AG04449 (cell line): ENCODE measurements at places on chromosomes 6 and 20.

DNA sequence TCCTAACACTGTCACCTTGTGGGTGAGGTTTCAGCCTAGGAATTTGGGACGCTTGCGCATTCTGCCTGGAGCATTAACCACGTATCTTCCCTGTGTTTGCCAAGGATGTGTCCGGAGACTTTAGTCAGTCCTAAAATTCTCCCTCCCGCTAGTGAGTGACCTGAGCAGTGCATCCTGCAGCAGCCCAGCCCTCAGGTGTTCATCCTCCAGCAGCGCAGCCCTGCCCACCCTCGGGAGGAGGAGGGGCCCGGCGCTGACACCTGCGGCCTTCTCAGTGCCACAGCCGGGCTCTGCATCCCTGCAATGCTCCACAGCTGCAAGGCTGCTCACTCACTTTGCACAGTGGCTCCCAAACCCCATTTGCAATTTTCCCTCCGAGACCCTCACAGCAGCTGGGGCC lies 79.5 kb downstream of the ERMARD start:
- DNase-seq = no peak

GRCh38 chr20:2403291-2404052 lies 22.8 kb downstream of the TGM6 start:
- no peak for DNase-seq

DNA sequence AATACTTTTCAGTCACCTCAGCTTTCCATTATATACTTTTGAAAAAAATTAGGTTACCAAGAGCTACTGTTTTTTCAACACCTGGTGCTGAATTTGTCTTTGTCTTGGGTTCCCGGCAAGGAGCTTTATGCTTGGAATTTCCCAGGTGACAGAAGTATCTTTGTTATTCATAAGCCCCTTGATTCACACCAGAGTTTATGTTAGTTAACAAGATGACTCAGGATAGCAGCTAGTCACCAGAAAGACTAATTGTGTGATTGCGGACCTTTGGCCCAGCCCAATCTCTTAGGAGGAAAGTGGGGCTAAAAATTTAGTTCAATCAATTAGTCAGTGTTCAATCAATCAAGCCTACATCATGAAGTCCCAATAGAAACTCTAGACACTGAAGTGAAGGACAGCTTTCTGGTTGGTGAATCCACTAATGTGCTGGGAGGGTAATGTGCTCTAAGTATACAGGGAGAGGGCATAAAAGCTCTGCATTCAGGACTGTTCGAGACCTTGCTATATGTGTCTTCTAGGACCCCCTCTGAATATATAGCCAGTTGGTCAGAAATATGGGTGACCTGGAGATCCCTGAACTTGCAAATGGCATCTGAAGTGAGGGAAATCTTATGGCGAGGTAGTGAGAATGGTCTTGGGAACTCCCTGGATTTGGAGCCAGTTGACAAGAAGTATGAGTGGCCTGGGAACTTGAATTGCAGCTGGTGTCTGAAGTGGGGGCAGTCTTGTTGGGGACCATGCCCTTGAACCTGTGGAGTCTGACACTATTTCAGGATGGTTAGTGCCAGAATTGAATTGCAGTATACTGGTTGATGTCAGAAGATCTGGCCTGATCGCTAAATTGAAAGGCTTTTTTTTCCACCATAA lies 16.2 kb downstream of the TMEM30A start:
- no peak for DNase-seq

DNA sequence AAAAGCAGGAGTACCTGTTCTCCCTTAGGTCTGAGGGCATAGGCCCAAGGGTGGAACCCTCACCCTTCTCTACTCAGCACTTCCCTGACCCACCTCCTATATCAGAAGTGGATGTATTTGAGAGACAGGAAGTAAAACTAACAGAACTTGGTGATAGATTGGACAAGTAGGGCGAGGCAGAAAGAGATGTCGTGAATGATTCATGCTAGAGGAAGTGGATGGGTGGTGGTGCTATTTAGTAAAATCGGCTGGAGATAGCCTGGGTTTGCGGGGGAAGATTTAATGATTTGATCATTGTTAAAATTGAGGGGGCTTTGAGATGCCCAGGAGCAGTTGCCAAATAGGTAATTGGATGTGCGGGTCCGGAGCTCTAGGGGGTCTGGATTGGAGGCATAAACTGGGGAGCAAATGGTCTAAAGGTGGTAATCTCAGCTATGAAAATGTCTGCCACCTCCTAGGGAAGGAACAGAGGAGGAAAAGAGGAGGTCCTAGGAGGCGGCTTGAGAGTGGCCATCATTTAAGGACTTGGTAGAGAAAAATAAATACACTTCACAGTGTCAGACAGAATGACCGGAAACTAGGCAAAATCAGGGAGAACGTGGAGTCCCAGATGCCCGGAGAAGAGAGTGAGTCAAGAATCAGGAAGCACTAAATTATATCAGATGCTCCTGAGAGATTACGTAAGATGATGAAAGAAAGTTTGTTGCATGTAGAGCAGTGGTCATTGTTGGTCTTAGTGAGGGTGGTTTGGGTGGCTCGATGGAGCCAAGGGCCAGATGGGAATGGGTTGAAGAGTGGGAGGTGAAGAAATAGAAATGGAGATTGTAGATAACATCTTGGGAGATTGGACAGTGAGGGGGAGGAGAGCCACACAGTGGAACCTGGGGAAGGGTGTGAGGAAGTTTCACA lies 142.0 kb downstream of the CEP57L1 start:
- no peak for DNase-seq

GRCh38 chr6:80460257-80460865 lies 353.9 kb downstream of the BCKDHB start:
- DNase-seq = no peak

DNA sequence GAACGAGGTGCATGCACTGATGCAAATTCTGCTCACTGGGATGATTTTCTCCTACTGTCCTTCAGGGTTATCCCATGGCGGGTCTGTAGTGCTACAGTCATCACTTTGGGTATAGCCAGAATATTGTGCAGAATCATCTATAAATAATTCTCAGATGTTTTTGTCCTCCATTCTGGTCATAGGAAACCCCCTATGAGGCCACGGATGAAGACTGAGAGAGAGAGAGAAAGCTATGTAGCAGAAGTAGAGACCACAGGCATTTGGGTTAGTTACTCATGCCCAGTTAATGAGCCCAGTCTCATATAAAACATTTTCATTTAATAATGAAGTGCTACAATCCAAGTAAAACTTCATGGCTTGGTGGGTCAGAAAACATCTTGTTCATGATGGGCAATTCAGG lies 145.1 kb upstream of the PLN start:
- peak; percentile 24 for DNase-seq

DNA sequence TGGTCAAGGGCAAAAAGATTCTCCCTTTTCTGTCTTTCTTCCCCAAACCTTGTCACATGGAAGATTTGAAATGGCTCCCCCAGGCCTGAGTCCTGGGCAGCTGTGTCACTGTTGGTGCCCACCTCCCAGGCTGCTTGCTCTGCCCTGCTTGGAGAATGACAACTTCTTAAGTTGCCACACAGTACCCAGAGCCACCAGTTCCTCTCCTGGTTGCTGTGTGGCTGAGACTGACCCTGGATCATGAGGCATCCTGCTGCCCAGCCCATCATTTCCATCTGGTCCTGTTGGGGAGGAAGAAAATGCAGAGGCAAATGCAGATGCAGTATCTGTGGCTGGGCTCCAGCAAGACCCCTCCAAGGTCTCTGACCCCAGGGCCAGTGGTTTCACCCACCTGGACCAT lies 113.7 kb downstream of the PHACTR3 start:
- no peak for DNase-seq

- no peak for DNase-seq
Measured at GRCh38 chr20:36908603-36909002, 32.7 kb downstream of the TLDC2 start.

DNA sequence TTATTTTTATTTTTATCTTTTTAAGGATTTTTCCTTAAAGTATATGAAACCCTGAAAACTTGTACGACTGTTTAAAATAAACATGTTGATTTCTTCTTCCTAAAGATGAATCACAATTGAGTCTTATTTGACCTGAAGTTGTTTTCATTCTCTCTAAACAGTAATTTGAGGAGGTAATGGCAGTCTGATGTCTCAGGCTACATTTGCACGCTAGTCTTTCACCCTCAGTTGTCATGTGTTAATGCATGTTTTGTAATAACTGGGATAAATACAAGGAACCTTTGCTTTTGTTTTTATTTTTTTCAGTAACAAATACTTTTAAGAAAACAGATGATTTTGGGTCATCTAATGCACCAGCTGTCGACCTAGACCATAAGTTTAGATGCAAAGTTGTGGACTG lies 55.2 kb downstream of the SCAND1 start:
- DNase-seq = no peak

- no peak for DNase-seq
Measured at GRCh38 chr6:28635547-28636158, 110.0 kb downstream of the GPX5 start.

DNA sequence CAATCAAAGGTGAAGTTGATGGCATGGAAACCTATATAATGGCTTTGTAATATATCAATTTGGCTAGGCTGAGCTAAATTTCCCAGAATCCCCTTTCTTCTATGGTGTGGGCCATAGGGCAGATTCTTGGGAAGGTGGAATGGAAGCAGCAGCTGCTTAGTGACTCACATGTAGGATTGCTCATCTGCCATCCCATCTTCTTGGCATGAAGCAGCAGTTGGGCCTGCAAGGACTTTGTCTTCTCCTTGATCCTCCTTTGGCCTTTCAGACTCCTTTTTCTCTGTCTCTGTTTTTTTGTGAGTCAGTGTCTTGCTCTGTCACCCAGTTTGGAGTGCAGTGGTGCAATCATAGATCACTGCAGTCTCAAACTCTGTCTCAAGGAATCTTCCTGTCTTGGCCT lies 52.6 kb upstream of the CEP162 start:
- peak; percentile 14 for DNase-seq

DNA sequence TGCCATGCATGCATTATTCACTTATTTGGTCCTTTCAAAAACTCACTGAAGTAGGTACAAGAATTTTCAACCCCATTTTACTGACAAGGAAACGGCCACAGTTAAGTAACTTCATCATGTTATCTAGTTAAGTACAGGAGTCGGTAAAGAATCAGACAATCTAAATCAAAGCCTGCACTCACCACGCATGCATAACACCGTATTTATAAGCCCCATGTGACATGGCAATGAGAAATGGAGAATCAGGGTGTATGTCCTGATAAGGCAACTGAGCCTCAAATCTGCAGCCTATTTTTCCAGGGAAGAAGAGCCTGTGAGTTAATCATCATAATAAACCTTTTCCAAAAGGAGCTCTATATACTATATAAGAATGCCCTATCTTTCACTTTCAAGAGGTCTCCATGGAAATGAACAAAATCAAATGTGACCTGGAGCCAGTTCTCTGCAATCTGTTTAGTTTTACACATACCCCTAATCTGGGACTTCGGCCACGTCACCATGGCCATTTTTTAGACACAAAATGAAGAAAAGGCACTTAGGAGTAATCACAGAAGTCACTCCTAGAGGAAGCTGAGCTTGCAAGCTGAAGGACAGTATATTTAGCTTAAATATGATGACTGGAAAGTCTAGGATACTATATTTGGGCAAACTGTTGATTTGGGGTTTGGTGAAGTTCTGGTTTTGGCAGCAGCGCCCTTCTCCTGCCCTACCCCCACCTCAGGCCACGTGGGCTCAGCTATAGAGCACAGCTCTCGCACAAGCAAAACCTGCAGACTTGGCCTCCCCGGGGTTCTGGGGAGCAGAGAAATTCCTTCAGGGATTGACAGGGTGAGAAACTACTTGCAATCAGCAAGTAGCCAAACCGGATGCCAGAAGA lies 19.2 kb downstream of the TRAM2 start:
- DNase-seq = no peak

DNA sequence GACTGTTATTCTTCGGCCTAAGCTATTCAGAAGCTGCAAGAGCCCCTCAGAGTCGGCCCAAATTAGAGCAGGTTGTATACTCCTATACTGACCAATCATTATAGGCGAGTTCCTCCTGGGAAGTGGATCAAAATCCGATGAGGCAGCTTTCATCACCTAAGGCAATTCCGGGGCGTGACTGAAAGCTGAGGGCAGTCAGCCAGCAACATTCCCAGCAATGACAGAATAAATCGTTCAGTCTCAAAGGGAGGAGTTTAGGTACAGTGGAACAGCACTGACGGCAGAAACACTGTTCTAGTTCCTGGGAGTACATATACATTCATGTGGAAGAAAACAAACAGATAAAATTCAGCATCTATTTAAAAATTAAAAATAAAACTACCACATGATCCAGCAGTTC lies 10.8 kb downstream of the HLA-DQB2 start:
- no peak for DNase-seq

DNA sequence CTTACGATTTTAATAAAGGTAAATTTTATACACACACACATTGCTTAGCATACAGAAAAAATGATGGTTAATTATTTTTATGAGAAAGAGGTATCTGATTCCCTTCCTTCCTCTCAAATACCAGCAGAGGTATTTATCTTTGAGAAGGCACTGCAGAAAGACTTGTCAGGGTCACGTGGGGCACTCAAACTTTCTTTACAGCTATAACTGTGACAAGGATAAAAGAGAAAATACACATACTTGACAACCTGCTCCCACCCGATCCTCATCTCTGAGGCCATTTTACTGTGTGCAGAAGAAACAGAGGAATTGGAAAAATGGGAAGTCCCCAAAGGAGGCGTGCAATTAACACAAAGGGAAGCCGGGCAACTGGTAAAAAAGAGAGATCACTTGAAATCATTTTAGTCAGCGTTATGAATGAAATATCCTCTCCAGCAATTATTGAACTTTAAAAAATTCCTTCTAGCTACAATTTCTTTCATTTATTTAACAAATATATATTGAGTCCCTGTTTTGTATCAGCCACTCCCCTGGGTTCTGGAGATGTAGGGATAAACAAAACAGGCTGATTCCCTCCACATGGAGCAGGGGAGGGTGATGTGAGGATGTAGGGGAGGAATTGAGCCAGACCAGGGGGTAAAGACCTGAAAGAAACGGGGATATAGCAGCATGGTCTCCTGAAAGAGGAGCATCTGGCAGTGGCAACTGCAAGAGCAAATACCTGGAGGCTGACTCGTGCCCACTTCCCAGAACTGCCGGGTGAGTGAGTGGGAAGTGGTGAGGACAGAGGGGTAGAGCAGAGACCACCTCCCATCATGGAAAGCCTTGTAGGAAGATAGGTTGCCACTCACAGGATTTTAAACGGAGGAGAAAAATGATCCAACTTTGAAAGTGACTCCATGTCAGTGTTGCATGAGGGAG lies 510.3 kb downstream of the KIF16B start:
- no peak for DNase-seq

DNA sequence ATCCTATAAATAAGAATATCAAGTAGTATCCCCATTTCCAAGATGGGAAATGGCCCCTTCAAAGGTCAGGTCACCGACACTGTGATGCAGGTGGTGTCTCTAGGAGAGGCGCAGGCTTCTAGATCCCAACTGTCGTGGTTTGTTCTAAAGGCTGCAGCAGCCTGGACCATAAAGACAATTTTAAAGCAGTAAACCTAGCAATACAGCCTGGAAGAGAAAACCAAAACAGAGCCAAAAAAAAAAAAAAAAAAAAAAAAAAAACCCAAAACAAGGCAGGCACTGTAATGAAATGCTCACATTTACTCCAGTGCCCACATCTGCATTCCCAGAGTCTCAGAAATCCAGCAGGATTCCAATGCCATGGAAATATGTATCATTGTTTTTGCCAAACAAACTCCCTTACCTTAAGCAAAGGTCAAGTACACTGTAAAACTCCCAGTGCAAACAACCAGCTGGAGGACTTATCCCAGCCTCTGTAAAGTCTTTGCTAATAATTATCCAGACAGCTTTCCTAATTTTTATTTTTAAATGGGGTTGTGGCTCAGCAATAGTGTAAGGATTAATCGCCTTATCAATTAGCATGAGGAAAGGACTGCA lies 98.2 kb downstream of the PSMG4 start:
- no peak for DNase-seq
